ENCODE measurements at places on chromosomes 5 and 9. TPM values are rescaled to one million over a fixed set of nuclear protein-coding genes. Genes with fewer than 3 reads are reported as not detected.

Gene ASPN
- not detected for total RNA-seq

Gene GFI1B
- total RNA-seq: not detected

Gene PTGR1
- total RNA-seq: 124 TPM

Gene SLC27A6
- total RNA-seq: 1.9 TPM

Gene KCNIP1
- total RNA-seq: 2.8 TPM

Gene C5orf63
- 1.5 TPM for total RNA-seq

Gene NR5A1
- total RNA-seq: 1.0 TPM

Gene OR1J4
- not detected for total RNA-seq

Gene DMRT3
- total RNA-seq: 0.41 TPM

Gene ZNF169
- 14.4 TPM for total RNA-seq

Measured in neural progenitor cell (in vitro differentiated cells).